ENCODE measurements at places on chromosomes 16 and 17.

GRCh38 chr17:61397086-61397842 is 2.4 kb upstream of the TBX2 start:
- DNase-seq = peak; percentile 76

DNA sequence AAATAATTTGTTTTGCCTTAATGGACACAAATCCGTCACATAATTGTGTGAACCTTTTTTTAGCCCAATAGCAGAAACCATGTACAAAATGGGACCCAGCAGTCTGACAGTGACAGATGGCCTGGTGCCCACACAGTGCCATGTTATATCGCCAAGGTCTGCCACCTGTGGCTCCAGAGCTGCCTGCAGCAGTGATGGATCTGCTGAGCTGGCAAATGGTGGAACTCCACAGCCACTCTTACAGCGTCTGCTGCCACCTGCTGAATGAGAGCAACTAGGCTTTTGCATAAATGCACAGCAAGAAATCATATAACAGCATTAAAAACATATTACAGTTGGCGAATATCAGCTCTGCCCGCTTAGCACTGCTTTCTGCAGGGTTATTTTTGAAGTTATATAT is 59.4 kb downstream of the NUP93 start:
- DNase-seq = peak; percentile 47

- DNase-seq = no peak
Observed at GRCh38 chr16:57240851-57241250, 4.2 kb upstream of the ARL2BP start.

- no peak for DNase-seq
Observed at GRCh38 chr16:57679016-57679415, 10.9 kb downstream of the ADGRG3 start.

DNA sequence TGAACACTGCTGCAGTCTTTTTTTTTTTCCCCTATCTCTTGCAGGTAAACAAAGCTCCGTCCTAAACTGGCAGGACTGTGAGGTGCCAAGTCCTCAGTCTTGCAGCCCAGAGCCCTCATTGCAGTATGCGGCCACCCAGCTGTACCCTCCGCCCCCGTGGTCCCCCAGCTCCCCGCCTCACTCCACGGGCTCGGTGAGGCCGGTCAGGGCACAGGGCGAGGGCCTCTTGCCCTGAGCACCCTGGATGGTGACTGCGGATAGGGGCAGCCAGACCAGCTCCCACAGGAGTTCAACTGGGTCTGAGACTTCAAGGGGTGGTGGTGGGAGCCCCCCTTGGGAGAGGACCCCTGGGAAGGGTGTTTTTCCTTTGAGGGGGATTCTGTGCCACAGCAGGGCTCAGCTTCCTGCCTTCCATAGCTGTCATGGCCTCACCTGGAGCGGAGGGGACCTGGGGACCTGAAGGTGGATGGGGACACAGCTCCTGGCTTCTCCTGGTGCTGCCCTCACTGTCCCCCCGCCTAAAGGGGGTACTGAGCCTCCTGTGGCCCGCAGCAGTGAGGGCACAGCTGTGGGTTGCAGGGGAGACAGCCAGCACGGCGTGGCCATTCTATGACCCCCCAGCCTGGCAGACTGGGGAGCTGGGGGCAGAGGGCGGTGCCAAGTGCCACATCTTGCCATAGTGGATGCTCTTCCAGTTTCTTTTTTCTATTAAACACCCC is 13.8 kb downstream of the IL34 start:
- DNase-seq = no peak

GRCh38 chr16:69324013-69324531 is 6.3 kb downstream of the PDF start:
- no peak for DNase-seq

DNA sequence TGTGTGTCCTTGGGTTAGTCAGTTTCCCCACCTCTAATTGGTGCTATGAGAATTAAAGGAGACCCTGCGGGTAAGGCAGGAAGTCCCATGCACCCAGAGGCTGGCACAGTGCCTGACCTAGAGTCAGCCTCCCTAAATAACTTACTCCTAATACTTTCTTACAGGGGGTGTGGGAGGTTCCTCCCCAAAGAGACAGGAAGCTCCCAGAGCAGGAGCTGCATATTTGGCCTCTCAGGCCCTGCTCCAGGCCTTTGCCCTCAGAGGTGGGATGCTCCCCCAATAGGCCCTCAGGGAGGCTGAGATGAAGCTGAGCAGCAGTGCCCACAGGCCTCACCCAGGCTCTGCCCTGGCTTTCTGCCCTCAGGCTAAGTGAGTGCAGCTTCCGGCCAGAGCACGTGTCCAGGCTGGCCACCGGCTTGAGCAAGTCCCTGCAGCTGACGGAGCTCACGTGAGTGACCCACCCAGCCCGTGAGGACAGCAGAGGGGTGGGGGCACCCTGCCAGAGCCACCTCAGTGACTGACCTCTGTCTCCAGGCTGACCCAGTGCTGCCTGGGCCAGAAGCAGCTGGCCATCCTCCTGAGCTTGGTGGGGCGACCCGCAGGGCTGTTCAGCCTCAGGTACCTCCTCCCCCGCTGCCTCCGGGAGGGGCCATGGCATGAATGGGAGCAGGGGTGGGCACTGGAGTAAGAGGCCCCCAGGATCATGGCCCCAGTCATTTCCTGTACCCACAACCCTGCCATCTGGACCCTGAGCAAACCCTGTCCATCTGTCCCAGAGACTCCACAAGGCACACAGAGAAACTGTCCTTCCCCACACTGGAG is 31.1 kb upstream of the CPNE2 start:
- peak; percentile 71 for DNase-seq

GRCh38 chr17:10612957-10613744 is 44.0 kb downstream of the MYH3 start:
- peak; percentile 64 for DNase-seq
